ENCODE measurements at places on chromosomes 1 and 21. TPM values are rescaled to one million over a fixed set of nuclear protein-coding genes. Genes with fewer than 3 reads are reported as not detected.
A peak's percentile ranks its signal among the peaks of the same experiment; 100 is the strongest.

GRCh38 chr1:16348414-16349182 is 3.7 kb downstream of the FBXO42 start:
- H3K27me3 ChIP-seq: no peaks in the 10 kb centered on the region
- no peak for DNase-seq
- no peak overlapping the region for H3K27ac ChIP-seq
- peaks cover 23% of the 10 kb centered on the region for H3K4me1 ChIP-seq

DNA sequence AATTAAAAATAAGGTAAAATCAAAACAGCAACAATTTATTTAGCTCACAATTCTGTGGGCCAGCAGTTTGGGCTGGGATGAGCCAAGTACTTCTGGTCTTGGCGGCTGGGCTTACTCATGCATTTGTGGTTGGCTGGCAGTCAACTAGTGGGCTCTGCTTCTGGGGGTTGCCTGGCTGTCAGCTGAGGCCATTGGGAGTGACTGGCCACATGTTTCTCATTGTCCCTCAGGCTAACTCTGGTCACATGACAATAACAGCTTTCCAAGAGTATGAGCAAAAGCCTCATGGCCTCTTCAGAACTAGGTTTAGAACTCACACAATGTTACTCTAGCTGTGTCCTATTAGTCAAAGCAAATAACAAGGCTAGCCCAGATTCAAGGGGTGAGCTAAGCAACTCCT is 15.6 kb upstream of the CHIA start:
- H3K36me3 ChIP-seq: no peaks in the 10 kb centered on the region
- peaks cover 13% of the 10 kb centered on the region for H3K27me3 ChIP-seq
- no peak overlapping the region for H3K4me3 ChIP-seq
- DNase-seq: no peak
- peaks cover 16% of the 10 kb centered on the region for H3K4me1 ChIP-seq
- H3K27ac ChIP-seq: peak overlapping the region; percentile 21

DNA sequence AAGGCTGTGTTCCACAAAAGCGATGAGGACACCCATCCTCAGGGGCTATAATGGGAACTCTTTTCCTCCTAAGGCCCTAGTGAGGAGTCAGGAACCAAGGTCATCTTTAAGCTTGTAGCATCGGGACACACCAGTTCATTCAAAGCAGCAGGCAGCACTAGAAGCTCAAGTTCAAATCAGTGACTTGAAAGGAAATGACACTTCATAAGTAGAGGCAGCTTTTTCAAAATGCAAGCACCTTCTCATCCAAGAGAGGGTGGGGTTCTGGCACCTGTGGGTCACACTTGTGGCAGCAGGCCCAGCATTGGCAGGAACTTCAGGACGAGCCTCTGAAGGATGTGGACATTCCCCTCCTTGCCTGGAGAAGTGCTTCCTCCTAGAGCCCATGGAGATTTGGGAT is 496.3 kb downstream of the KIF26B start:
- no peaks in the 10 kb centered on the region for H3K36me3 ChIP-seq
- H3K27me3 ChIP-seq: no peaks in the 10 kb centered on the region
- H3K4me1 ChIP-seq: no peaks in the 10 kb centered on the region
- no peak overlapping the region for H3K4me3 ChIP-seq

The ZDHHC18 gene
- 22.0 TPM for polyA plus RNA-seq

The LPAR3 gene
- polyA plus RNA-seq: 0.28 TPM
